Calu3 (cell line): ENCODE measurements at places on chromosomes 6 and 20. TPM values are rescaled to one million over a fixed set of nuclear protein-coding genes. Genes with fewer than 3 reads are reported as not detected.

DNA sequence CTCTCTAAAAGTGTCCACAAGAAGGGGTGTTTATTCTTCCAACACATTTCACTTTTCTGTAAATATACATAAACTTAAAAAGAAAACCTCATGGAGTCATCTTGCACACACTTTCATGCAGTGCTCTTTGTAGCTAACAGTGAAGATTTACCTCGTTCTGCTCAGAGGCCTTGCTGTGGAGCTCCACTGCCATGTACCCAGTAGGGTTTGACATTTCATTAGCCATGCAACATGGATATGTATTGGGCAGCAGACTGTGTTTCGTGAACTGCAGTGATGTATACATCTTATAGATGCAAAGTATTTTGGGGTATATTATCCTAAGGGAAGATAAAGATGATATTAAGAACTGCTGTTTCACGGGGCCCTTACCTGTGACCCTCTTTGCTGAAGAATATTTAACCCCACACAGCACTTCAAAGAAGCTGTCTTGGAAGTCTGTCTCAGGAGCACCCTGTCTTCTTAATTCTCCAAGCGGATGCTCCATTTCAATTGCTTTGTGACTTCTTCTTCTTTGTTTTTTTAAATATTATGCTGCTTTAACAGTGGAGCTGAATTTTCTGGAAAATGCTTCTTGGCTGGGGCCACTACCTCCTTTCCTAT lies 17.9 kb downstream of the IRF4 start:
- DNase-seq, result no peak
- H3K27me3 ChIP-seq, result peaks cover 23% of the 10 kb centered on the region

DNA sequence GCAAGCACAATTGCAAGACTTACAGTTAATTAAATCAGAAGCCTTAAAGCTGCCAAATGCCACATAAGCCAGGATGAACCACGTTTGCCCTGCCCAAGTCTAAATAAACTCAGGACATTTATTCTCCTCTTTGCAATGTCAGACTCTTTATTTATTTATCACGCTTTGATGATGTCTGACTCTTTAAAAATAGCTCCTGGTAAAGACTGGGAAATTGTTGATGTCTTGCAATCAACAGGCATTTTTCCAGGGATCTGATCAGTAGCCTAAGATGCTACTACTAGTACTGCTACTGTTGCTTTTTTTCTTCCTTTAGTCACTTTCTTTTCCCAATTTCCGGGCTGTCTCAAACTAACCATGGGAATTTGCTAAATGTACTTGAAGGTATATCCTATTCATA lies 365.8 kb upstream of the MARCKS start:
- no peaks in the 10 kb centered on the region for H3K4me1 ChIP-seq
- no peak overlapping the region for H3K27ac ChIP-seq
- no peak overlapping the region for H3K4me3 ChIP-seq
- no peaks in the 10 kb centered on the region for H3K36me3 ChIP-seq

GRCh38 chr6:144661116-144661806 lies 376.1 kb downstream of the UTRN start:
- peak; percentile 25 for DNase-seq
- H3K36me3 ChIP-seq, result peaks cover 5% of the 10 kb centered on the region
- H3K27me3 ChIP-seq, result no peaks in the 10 kb centered on the region
- H3K27ac ChIP-seq, result peak overlapping the region; percentile 27

DNA sequence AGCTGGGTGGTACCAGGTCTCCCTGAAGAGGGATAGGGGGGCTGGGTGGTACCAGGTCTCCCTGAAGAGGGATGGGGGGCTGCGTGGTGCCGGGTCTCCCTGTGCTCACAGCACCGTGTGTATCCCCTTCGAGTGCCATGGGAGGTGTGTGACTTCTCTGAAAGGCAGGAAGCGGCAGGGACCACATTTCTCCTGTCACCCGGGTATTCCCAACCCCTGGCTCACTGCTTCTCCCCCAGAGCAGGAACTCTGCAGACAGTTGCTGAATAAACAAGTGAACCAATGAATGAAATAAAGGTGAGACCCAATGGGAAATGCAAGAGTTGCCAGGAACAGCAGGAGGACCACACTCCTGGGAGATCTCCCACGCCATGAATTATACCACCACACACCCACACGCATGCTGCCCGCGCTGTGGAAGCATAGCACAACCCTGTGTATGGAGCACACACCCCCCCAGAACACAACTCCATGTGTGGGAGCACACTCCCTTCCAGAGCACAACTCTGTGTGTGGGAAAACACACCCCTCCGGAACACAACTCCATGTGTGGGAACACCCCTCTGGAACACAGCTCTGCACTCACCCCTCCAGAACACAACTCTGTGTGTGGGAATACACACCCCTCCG lies 50.7 kb downstream of the RNASET2 start:
- H3K27ac ChIP-seq, result no peak overlapping the region
- peaks cover 10% of the 10 kb centered on the region for H3K27me3 ChIP-seq
- H3K36me3 ChIP-seq, result no peaks in the 10 kb centered on the region
- DNase-seq, result no peak

DNA sequence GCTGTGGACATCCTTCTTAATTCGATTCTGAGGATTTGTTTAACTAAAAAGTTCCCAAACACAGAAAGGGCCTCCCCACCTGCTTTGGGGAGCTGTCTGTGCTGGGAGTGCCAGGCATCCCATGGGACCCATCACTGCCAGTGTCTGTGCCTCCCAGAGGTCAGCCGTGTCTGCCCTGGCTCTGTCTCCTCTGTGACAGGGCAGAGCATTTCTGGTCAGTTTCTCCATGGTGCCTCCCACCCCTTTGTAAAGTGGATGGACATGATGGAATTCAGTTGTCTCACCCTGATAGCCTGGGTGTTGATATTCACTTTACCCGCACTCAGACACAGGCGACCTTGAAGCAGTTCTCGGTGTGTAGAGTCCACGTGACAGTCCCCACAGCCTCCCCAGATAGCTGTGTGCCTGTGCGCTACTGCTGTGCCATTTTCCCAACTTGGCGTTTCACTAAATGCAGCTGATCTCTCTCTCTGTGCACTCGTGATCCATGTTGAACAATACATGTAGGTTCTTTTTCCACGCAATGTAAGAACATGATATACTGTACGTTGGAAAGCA lies 70.5 kb downstream of the CDS2 start:
- H3K4me3 ChIP-seq, result no peak overlapping the region
- H3K4me1 ChIP-seq, result no peaks in the 10 kb centered on the region
- DNase-seq, result no peak
- no peaks in the 10 kb centered on the region for H3K27me3 ChIP-seq
- no peak overlapping the region for H3K27ac ChIP-seq

DNA sequence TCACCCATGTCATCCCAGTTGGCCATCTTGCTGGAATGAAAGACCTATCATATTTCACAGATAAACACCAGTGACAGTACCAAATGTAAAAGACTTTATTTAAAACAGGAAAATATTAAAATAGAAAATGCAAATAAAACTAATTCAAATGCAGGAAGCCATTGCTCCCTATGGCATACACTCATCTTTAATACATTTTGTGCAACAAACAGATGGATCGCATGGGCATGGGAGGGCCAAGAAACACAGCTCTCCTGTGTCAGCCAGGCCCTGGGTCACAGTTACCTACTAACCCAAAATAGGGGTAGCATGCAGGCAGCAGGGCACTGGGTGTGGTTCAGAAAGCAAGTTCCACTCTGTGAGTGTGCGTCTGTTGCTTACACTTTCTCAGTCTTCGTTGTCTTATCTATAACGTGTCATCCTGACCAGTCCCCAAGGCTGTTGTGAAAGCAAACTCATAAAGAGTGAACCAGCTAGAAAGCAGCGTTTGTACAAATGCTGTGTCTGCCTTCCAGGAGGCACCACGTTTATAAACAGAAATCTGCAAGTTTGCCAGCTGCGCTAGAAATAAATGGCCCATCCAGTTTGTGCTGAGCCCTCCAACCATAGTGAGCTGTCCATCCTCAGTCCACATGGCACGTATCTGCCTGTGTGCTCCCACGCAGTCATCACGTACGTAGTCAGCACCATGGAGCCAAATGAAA lies 180.5 kb downstream of the SYNDIG1 start:
- DNase-seq, result no peak
- no peak overlapping the region for H3K27ac ChIP-seq
- no peaks in the 10 kb centered on the region for H3K36me3 ChIP-seq
- peaks cover 12% of the 10 kb centered on the region for H3K4me1 ChIP-seq
- no peak overlapping the region for H3K4me3 ChIP-seq

- peaks cover 8% of the 10 kb centered on the region for H3K36me3 ChIP-seq
- H3K27ac ChIP-seq, result peak overlapping the region; percentile 66
- no peaks in the 10 kb centered on the region for H3K27me3 ChIP-seq
- H3K4me1 ChIP-seq, result peaks cover 24% of the 10 kb centered on the region
- DNase-seq, result peak; percentile 9
Observed at GRCh38 chr6:155084431-155085123, 89.5 kb downstream of the TIAM2 start.

DNA sequence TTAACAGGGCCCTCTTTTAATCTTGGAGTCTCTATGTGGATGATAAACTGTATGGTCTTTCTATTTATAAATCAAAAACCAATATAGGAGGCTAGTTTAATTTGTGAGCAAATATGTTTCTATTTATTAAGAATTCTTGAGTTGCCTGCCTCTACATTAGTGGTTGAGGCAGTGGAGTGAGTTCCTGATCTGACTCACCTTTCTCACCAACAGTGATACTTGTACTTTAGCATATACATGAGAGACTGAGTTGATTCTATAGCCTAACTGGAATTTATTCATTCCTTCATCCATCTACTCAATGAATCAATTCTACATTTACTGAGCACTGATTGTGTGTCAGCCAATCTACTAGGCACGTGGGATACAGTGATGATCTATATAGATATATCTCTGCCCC lies 126.9 kb downstream of the TRMT11 start:
- no peak overlapping the region for H3K27ac ChIP-seq
- DNase-seq, result no peak
- H3K36me3 ChIP-seq, result no peaks in the 10 kb centered on the region
- no peak overlapping the region for H3K4me3 ChIP-seq

Gene AGER
- total RNA-seq, result 14.3 and 14.4 TPM in 2 replicates

Gene TSPO2
- not detected in 2 replicates for total RNA-seq

GRCh38 chr20:40957265-40957760 lies 71.3 kb upstream of the TOP1 start:
- peaks cover 96% of the 10 kb centered on the region for H3K27me3 ChIP-seq
- H3K4me3 ChIP-seq, result no peak overlapping the region
- no peak overlapping the region for H3K27ac ChIP-seq
- no peak for DNase-seq
- H3K4me1 ChIP-seq, result no peaks in the 10 kb centered on the region

DNA sequence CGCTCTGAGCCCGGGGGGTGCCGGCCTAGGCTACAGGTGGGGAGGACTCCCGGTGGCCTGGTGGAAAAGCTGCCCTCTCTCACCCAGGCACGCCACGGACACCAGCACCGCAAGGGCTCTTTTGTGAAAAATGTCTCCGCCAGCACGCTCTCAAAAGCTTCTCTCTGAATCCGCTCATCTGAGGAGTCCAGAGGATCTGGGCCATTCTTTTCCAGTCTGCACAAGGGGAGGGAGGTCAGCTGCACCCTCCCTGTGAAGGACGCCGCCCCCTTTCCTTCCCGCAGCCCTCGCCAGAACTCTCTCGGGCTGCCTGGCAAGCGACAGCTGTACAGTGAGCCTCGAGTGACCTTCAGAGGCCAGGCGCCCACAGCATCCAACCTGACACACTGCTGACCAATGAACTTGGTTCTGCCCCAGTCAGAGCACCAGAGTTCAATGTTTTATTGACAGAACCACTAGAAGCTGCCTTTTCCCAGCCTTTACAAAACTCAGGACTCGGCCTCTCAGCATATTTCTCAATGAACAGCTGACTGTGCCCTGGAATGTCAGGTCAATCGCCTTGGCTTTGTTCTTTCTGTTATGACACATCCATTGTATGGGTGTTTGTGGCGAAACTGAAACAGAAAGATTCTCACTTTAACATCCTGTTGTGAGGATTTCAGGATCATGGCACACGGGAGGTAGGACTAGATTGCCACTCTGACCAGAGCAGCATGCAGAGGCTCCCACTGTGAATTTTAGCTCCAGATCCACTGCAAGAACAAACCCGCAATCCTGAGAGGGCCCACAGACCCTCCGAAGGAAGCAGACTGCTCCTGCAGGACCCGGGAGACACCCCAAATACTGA lies 26.7 kb downstream of the SERPINB9 start:
- peak overlapping the region; percentile 87 for H3K27ac ChIP-seq
- H3K36me3 ChIP-seq, result peaks cover 19% of the 10 kb centered on the region
- H3K4me1 ChIP-seq, result peaks cover 39% of the 10 kb centered on the region
- no peaks in the 10 kb centered on the region for H3K27me3 ChIP-seq

Gene SPATS1
- total RNA-seq, result not detected in 2 replicates

DNA sequence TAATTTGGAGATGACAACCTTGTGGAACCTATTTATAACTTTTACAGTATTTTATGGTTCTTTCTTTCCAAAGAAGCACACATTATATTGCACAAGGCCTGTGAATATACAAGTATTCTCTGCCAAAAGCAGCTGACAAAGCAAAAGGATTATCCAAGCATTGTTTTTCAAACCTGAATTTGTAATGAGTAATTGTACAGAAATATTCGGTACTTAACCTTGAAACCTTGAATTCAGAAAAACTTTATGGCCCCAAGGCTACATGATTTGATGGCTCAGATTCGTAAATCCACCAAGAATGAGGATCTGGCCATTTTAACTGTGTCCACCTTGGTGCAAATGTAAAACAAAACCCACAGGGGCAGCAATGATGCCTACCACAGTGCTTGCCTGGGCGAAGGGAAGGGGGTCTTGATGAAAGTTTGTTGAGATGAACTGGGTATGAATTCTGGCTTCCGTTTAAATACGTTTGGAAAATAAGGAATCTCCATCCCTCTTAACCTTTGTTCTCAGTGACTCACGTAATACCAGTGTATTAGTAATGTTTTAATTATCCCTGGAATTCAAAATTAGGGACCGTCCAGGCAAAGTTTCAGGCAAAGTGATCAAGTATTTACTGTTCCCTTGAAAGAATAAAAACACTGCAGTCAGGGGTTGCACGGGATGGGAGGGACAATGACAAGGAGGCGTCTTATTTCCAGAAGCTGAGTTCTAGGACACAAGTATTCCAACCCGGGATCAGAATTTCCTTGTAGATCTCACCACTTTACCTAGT lies 2.7 kb upstream of the RBM24 start:
- no peaks in the 10 kb centered on the region for H3K27me3 ChIP-seq
- H3K27ac ChIP-seq, result peak overlapping the region; percentile 67
- peaks cover 11% of the 10 kb centered on the region for H3K36me3 ChIP-seq
- H3K4me3 ChIP-seq, result no peak overlapping the region

GRCh38 chr6:157751547-157752200 lies 71.4 kb upstream of the SNX9 start:
- H3K4me3 ChIP-seq, result no peak overlapping the region
- no peaks in the 10 kb centered on the region for H3K4me1 ChIP-seq
- DNase-seq, result no peak
- no peaks in the 10 kb centered on the region for H3K27me3 ChIP-seq
- no peaks in the 10 kb centered on the region for H3K36me3 ChIP-seq

Gene ARMC12
- not detected in 2 replicates for total RNA-seq

DNA sequence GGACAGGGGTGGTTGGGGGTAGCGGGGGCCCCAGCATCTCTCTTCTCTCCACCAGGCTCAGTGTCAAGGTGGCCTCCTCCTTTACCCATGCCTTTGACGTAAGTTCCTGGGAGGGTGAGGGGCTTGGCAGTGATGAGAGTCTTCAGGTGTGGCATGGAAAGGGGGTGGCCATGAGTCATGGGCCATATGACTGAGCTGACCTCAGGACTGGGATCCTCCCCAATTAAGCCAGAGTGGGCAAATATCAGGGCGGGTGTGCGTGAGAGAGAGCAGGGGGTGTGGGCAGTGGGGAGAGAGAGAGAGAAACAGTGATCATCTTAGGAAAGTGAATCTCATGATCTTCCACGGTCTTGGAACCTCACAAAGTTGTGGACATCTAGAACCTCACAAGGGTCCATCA lies 8.2 kb upstream of the BPIFB4 start:
- peaks cover 100% of the 10 kb centered on the region for H3K27me3 ChIP-seq
- H3K4me1 ChIP-seq, result no peaks in the 10 kb centered on the region
- H3K36me3 ChIP-seq, result no peaks in the 10 kb centered on the region
- DNase-seq, result no peak
